ENCODE measurements at places on chromosomes 7 and 10.

DNA sequence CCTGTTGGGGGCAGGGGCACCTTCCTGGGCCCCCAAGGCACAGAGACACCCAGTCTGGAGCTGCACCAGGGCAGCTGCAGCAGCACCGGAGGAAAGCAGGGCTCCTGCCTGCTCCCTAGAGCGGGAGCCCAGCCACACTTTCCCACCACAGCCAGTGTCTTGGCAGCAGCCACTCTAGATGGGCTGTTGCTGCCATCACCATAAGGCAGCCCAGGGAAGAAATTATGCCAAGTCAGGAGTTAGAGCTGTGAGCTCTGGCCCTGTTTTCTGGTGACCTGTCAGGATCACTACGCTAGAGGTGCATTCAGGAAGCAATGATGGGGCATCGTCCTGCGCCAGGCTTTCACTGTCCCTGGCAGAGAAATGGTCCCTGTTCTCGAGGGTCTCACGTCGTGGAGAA lies 38.0 kb upstream of the ZNRF2 start:
- no peak for DNase-seq

- DNase-seq: no peak
Measured at GRCh38 chr7:48355346-48355745, 184.1 kb downstream of the ABCA13 start.

- no peak for DNase-seq
Measured at GRCh38 chr7:144641389-144642044, 194.3 kb downstream of the TPK1 start.

DNA sequence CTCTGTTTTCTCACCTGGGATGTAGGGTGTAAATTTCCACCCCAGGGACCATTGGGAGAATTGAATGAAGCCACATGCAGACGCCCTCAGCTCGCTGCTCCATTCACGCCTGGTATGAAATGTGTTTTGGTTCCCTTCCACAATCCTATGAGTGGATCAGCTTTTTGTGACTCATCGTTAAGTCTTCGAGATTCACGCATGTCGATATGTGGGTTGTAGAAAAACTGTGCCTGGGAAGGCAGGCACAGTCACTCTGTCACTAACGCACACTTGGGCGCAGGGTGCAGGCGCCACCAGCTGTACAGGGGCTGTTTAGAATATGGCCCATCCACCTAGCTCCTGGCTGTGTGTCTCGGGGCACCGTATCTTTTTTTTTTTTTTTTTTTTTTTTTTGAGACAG lies 64.2 kb upstream of the SH2B2 start:
- no peak for DNase-seq

DNA sequence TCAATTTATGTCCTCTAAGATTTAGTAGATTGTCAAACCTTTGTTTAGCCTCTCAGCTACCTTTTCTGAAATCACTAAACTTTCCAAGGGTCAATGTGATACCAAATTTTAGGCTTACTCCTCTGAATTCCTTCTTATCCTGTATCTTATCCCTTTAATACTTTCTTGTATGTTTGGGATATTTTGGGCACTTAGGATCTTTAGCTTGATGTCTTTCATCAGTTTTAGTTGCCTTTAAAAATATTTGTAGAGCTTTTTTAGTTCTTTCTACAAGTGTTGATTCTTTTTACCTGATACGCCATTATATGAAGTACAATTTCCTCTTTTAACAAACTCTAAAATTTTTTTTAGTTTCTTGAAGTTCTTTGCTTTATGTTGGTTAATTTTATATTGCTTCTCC lies 30.7 kb upstream of the HDAC9 start:
- DNase-seq: no peak

DNA sequence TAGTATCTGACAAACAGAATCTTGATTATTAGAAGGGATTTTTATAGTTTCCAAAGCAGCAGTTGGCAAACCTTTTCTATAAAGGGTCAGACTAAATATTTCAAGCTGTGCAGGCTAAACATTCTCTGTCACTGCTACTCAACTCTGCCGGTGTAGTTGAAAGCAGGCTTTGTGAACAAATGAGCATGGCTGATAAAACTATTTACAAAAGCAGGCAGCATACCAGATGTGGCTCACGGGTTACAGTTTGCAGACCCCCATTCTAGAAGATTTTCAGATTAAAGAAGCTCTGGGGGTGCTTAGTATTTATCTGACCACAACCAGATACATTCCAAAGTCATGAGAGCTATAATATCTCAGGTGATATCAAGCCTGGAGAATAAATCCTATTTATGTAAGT lies 1017.5 kb downstream of the SORCS1 start:
- no peak for DNase-seq

DNA sequence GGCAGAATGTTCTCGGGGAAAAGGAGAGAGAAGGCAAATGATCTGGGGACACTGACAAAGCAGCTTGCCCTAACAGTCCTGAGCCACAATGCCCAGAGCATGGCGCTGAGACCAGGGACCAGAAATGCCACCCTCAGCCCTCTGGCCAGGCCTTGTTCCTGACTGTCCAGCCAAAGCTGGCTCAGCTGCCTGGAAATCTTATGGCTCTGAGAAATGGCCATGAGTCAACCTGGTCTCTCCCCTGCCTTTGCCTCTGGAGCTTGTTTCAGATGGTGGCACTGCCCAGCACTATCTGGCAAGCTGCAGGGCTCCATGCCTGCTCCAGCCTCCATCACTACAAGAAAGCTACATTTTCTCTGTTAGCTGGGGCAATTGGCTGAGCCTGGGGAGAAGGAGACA lies 90.5 kb upstream of the PLXNA4 start:
- no peak for DNase-seq

Data from T-helper 2 cell (primary cell).